Smooth muscle cell of the coronary artery (primary cell): ENCODE measurements at places on chromosomes 5 and 9. TPM values are rescaled to one million over a fixed set of nuclear protein-coding genes. Genes with fewer than 3 reads are reported as not detected.

The OBP2B gene
- total RNA-seq = not detected in 2 replicates

The PCDHGB6 gene
- total RNA-seq = 1.9 and 3.5 TPM in 2 replicates

The IL5 gene
- not detected in 2 replicates for total RNA-seq

The FBXL7 gene
- 3.4 and 3.5 TPM in 2 replicates for total RNA-seq

The ADGRD2 gene
- total RNA-seq = not detected in 2 replicates

The GARIN3 gene
- not detected in 2 replicates for total RNA-seq

The CACFD1 gene
- total RNA-seq = 8.0 and 9.6 TPM in 2 replicates

The STK32A gene
- total RNA-seq = 0.82 and 2.0 TPM in 2 replicates

The PCDHA9 gene
- under 0.01 and 0.23 TPM in 2 replicates for total RNA-seq
